ENCODE measurements at places on chromosomes 4 and X. TPM values are rescaled to one million over a fixed set of nuclear protein-coding genes. Genes with fewer than 3 reads are reported as not detected.

Gene COL4A5
- 0.59 TPM for total RNA-seq

Gene TAF7L
- total RNA-seq: not detected

Gene TCP11X2
- total RNA-seq: not detected

DNA sequence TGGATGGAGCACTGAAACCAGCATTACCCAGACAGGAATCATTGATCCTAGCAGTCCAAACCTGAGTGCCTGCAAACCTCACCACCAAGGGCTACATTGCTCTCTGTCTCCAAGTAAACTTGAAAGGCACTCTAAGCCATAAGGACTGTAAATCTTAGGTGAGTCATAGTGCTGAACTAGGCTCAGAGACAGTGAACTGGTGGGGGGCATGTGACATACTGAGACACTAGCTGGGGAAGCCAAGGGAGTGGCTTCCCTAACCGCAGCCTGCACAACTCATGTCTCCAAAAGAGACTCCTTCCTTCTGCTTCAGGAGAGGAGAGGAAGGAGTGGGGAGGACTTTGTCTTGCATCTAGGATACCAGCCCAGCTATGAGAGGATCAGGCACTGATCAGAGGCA, 235.5 kb upstream of the ACTRT1 start:
- H3K27me3 ChIP-seq: no peaks in the 10 kb centered on the region
- H3K4me1 ChIP-seq: no peaks in the 10 kb centered on the region
- H3K36me3 ChIP-seq: no peaks in the 10 kb centered on the region

Gene ZCCHC18
- total RNA-seq: 2.8 TPM

GRCh38 chrX:108537005-108537404, 97.4 kb downstream of the COL4A5 start:
- no peaks in the 10 kb centered on the region for H3K27me3 ChIP-seq
- no peaks in the 10 kb centered on the region for H3K36me3 ChIP-seq
- no peaks in the 10 kb centered on the region for H3K4me1 ChIP-seq
- DNase-seq: no peak

GRCh38 chr4:114615435-114615834, 16.8 kb downstream of the UGT8 start:
- no peak overlapping the region for H3K27ac ChIP-seq
- H3K27me3 ChIP-seq: no peaks in the 10 kb centered on the region
- H3K36me3 ChIP-seq: no peaks in the 10 kb centered on the region
- H3K4me3 ChIP-seq: no peak overlapping the region
- DNase-seq: no peak

- no peaks in the 10 kb centered on the region for H3K36me3 ChIP-seq
- no peak overlapping the region for H3K27ac ChIP-seq
Observed at GRCh38 chr4:38889143-38889542, 21.5 kb downstream of the FAM114A1 start.

DNA sequence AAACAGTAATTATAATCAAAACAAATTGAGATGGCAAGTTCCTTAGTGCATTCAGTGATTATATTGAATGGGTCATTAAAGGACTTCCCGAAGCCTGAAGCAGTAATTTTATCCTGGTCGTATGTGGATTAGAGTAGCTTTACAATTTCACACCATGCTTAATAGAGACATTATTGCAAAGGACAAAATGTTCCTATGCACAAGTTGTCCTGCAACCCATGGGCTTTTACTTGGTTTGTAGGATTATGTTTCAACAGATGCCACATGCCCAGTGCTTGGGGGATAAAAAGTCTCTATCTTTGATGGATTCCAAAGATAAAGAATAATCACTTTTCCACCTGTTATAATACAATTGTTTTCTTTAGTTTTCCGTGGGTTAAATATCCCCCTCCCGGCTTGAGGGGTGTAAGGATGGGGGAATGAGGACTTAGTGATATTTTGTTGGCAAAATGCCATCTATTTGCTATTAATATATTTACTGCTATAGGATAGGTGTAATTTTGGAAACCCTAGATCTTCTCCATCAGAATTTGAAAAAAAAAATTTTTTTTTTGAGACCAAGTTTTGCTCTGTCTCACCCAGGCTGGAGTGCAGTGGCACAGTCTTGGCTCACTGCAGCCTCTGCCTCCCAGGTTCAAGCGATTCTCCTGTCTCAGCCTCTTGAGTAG, 156.5 kb upstream of the ETNPPL start:
- DNase-seq: no peak
- no peaks in the 10 kb centered on the region for H3K27me3 ChIP-seq
- H3K36me3 ChIP-seq: no peaks in the 10 kb centered on the region
- no peaks in the 10 kb centered on the region for H3K4me1 ChIP-seq
- no peak overlapping the region for H3K27ac ChIP-seq

- peaks cover 6% of the 10 kb centered on the region for H3K4me1 ChIP-seq
- no peaks in the 10 kb centered on the region for H3K27me3 ChIP-seq
- H3K4me3 ChIP-seq: no peak overlapping the region
- DNase-seq: no peak
- H3K36me3 ChIP-seq: peaks cover 26% of the 10 kb centered on the region
- no peak overlapping the region for H3K27ac ChIP-seq
Observed at GRCh38 chr4:15836362-15836761, 58.2 kb downstream of the CD38 start.

Gene WNK3
- 0.47 TPM for total RNA-seq

All from T-cell (primary cell).